ENCODE measurements at places on chromosomes 2 and 18.

- DNase-seq, result no peak
These were observed 414.1 kb upstream of the MYT1L start for GRCh38 chr2:2744958-2745715.

DNA sequence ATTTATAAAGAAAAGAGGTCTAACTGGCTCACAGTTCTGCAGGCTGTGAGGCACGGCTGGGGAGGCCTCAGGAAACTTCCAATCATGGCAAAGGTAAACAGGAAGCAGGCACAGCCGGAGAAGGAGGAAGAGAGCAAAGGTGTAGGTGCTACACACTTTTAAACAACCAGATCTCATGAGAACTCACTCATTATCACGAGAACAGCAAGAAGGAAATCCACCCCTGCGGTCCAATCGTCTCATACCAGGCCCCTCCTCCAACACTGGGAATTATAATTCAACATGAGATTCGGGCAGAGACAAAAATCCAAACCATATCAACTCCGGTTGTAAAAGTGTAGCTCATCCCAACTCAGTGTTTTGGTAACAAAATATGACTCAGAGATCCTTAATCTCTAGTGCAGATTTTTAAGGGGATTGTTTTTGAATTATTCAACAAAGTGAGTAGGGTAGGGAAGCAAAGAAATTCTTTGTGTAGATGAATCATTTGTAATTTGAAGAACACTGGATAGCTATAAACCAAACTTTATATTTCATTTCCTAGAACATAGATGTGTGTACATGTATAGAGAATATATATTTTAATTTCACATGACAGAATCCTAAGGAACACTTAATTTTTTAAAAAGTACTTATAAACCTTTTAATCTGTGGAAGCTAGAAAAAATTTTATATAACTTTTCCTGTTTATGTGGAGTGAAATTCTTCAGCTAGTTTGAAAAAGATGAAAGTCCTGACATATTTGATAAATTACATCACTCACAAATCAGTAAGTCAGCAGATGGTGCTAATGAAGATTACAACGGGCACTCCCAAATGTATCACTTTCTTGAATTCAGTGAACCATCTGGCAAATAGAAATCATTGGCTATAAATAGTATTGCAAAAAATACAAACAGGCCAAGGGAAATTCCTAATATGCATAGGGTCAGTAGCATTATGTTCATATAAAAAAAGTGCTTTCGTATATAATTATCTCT is 130.1 kb downstream of the OLA1 start:
- no peak for DNase-seq

DNA sequence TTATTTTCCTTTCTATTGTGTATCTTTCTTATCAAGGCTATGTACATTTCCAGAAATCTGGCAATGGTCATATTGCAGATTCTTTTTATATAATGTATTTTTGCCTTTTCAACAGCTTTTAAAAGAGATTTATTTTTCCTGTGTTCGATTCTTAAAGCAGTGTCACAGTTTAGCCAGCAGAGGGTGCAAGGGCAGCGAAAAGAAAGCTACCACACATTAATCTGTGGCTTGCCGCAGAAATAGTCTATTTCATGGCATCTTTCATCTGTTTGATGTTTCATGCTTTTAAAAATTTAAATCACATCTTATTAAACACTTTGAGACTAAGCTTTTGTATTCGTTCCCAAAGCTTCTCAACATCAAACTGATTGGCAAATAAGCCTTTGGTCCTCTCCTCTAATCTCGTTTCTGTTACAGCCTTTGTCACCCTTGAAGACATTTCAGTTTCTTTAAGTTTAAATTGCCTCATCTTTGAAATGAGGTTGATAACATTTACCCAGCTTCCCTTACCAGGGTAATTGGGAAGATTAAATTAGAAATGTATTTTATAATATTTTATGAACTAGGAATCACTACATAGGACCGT is 73.3 kb downstream of the PIK3C3 start:
- no peak for DNase-seq

DNA sequence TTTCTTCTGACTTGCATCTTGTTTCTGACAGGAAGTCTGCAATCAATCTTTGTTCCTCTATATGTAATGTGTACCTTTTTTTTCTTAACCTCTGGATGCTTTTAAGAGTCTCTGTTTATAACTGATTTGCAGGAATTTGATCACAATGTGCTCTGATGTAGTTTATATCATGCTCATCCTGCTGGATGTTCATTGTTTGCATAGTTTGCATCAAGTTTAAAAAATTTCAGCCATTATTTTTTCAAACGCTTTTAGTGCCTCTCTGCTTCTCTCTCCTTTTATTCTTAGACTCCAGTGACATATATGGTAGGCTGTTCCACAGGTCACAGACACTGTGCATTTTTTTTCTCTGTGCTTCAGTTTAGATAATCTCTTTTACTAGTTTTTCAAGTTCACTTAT is 23.9 kb downstream of the RBKS start:
- DNase-seq, result no peak

- no peak for DNase-seq
These were observed 376.8 kb downstream of the TRIB2 start for GRCh38 chr2:13093416-13093991.

- DNase-seq, result no peak
These were observed 50.0 kb downstream of the ESCO1 start for GRCh38 chr18:21550510-21550970.

- no peak for DNase-seq
These were observed 232.2 kb downstream of the TRIB2 start for GRCh38 chr2:12948961-12949353.

GRCh38 chr2:233112329-233112728 is 52.2 kb downstream of the INPP5D start:
- no peak for DNase-seq

GRCh38 chr2:42673989-42674579 is 89.9 kb downstream of the OXER1 start:
- DNase-seq, result no peak

- DNase-seq, result no peak
These were observed 247.0 kb downstream of the TWIST2 start for GRCh38 chr2:239094867-239095266.

DNA sequence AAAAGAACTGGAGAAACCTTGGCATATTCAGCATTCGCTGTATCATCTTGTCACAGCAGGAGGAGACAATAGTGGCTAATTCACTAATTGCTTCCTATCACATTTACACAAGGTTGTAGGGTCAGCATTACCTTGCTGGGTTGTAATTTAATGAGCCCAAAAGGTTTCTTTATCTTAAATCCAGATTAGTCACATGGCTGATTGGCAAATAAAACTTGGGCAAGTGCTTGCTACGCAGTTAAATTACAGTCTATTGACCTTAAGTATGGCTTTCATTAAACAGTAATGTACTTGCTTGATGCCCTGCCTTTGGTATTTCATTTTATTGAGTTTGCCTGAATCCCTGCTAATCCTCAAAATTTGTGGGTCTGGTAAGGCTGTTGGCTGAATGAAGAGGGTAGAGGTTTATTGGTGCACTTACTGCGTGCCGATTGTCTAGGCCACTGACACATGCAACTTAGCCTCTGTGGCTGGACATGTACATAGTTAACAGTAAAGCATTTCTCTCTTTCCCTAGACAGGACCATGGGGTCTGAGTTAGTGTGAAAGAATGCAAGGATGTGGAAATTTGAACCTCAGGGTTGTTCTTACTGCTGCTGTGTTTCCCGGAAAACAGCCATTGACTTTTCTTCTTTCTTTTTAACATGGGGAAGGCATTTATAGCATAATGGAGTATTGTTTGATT is 34.3 kb downstream of the FMNL2 start:
- no peak for DNase-seq

GRCh38 chr2:27071990-27072830 is 756 bp upstream of the OST4 start:
- no peak for DNase-seq

DNA sequence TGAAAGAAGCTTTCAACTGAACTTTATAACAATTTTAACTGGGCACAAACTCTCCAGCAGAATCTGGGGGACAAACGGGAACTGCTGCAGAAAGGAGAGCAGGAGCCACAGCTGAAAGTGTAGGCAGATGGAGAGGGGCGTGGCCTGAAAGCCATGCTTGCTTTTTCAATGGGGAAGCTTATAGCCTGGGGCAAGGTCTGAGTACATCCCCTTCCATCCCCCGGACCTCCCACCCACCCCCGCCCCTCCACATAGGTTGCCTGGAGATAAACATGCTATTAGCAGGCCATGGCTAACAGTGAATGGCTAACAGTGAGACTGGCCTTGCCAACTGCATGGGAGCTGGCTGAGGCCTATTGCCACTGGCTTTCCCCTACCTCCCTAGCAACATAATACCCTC is 317.9 kb upstream of the TANK start:
- DNase-seq, result no peak

- DNase-seq, result no peak
These were observed 70.7 kb downstream of the EDAR start for GRCh38 chr2:108918156-108918874.

GRCh38 chr2:203501873-203502272 is 33.2 kb downstream of the RAPH1 start:
- no peak for DNase-seq

DNA sequence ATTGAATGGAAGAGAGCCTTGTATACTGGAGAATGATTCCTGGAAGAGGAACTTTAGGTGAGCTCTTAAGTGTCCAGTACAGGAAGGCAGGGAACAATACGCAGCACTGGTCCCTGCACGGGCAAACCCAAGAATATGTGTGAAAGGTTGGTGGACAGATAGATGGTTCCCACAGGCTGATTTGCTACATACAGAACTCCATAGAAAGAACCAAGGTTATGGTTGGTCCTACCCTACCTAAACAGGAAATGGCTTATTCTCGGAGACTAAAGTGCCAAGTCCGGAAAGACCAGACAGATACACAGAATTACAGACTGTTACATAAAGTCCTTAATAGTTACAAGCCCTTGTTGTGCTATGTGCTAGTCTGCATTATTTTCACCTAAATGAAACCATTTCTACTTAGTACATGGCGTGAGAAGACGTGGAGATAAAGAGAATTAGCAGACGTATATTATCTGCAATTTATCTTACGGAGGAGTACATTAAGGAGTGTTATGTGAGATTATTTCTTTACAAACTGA is 1.2 kb downstream of the REV1 start:
- DNase-seq, result no peak

- no peak for DNase-seq
These were observed 37.9 kb upstream of the RPL31 start for GRCh38 chr2:100964222-100964621.

GRCh38 chr18:28522236-28522635 is 345.3 kb upstream of the CDH2 start:
- no peak for DNase-seq

DNA sequence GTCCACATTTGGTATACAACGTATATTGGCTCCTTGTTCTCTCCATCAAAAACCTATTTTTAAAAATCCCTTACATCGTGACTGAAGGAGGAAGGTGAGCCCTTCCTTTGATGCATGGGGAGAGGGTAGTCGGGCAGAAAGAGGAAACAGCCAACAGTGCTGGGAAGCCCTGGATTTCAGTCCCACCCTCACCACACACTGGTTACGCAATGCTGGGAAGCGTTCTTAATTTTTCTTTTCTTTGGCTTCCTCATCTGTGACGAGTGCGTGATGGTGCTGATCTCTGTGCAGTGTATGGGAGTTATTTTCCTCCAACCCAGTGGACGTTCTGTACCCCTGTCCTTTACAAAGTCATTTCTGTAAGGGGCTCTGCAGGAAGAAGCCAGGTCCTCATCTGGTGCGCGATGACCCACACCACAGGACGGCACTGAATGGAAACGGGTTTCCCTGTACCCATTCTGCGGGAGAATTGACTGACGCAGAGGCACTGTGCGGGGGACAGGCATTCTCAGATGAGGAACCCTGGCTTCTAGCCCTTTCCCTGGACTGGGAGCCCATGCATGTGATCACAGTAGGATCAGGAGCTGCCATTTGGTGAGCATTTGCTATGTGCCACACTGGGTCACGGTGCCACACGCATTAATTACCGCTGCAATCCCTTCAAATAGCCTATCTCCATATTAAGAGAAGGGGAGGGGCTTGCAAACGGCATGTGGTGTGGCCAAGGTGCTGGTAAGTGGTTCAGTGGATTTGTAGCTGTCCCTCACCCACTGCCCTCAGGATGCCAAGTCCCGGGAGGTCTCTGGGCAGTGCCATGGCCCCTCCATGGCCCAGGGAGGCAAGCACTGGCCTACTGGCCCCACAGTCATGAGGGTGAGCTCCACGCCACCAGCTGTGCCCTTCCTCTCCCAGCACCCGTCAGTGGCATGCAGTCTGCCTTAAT is 4.3 kb downstream of the COLEC11 start:
- DNase-seq, result no peak

- no peak for DNase-seq
These were observed 220.4 kb upstream of the PKDCC start for GRCh38 chr2:41827354-41827971.

DNA sequence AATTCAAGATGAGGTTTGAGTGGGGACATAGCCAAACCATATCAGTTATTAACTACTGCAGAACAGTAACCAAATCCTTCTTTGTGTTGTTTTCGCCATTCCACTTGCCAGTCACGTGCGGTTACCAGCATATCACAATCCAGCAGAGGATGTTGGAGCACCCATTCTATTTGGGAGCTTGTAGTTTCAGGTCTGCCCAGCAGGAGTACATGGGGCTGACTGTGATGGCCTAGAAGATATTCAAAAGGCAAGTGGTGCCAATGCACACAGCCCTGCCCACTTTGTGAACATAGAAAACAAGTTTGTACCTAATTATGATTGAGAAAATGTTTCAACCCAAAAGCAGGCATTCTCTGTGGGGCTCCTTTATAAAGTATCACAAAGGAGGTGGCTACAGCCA is 57.0 kb downstream of the ZNF519 start:
- no peak for DNase-seq

DNA sequence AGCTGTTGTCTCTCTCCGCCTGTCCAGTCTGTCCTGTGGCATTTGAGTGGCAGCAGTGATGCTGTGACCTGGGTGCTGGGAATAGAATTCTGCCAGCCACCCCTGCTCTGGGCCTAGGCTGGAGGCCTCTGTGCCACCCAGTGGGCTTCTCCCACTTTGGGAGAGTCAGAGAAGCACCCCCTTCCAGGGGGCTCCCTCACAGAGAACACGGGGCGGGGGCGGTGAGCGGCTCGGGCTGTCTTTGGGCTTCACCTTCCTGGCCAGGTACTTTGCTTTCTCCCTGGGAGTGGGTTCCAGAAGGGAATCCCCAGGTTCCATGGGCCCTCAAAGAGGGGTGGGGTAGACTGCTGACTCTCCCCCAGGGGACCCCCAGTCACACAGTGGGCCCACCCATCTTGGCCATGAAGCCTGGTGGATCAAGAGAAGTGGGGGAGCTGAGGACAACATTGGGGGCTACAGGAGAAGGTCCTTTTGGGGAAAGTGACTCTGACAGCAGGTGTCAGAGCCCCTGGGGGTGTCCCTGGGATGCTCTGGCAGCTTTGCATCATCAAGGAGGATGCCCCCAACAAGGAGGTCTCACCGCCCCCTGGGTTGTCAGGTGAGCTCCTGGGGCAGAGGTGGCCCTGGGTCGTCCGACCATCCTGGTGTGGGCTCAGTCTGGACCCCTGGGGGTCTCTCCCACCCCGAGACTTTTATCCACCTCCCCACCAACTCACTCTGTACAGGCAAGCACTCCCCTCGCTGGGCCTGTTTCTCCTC is 18.8 kb upstream of the BOK start:
- DNase-seq, result no peak

DNA sequence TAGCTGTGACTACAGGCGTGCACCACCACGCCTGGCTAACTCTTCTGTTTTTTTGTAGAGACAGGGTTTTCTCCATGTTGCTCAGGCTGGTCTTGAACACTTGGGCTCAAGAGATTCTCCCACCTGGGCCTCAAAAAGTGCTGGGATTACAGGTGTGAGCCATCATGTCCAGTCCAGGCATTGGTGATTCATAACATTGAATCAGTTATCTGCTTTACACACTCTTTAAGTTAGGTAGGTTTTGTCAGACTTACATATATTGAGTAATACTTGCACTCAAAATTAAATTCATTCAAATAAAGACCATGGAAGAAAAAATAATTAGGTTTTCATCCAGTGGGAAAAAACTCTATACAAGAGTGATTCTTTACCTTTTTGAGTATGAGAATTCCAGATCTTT is 93.2 kb upstream of the XPO1 start:
- DNase-seq, result no peak
